ENCODE measurements at places on chromosomes 12 and 14. TPM values are rescaled to one million over a fixed set of nuclear protein-coding genes. Genes with fewer than 3 reads are reported as not detected.

DNA sequence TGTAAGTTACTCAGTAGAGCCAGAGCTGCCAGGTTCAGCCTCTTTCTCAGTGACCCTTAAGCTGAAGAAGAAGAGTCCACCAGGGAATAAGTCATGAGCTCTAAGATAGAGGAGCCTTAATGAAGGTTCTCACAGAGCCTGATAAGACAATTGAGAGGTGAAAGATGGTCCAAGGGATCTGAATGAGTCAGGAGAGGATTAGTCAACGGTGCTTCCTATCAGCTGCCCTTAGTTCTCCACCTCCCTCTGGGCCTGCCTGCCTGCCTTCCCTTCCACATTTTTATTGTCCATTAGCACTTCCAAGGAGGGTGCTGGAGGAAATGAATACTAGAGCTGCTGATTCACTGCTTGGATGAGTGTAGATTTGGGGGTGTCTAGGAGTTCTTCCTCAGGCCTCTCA lies 161.7 kb upstream of the RMST start:
- H3K36me3 ChIP-seq: no peaks in the 10 kb centered on the region
- H3K4me1 ChIP-seq: no peaks in the 10 kb centered on the region
- H3K27me3 ChIP-seq: no peaks in the 10 kb centered on the region
- H3K4me3 ChIP-seq: no peak overlapping the region
- no peak overlapping the region for H3K27ac ChIP-seq

The SRSF5 gene
- 291 TPM for total RNA-seq

The OR4E2 gene
- not detected for total RNA-seq

GRCh38 chr14:97120611-97121031 lies 323.4 kb downstream of the VRK1 start:
- H3K27me3 ChIP-seq: no peaks in the 10 kb centered on the region
- H3K4me3 ChIP-seq: no peak overlapping the region
- DNase-seq: peak; percentile 17
- peaks cover 39% of the 10 kb centered on the region for H3K4me1 ChIP-seq

DNA sequence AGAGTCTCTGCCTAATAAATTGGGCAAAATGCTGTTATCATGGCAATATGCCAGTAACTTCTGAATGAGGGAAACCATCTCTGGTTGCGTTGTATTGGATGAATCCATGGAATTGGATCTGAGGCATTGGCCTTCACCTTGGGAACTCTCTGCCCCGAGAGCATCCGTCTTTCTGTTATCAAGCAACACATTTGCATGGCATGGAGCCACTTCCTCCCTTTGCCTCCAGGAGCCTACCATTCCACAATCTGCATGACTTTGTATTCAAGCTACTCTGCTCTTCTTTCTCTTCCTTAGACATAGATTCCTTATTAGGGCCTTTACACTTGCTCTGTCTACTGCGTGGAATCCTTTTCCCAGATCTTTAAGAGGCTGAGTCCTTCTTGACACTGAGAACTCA lies 57.2 kb downstream of the RIC8B start:
- no peak overlapping the region for H3K27ac ChIP-seq
- DNase-seq: no peak
- no peaks in the 10 kb centered on the region for H3K27me3 ChIP-seq
- no peak overlapping the region for H3K4me3 ChIP-seq
- no peaks in the 10 kb centered on the region for H3K4me1 ChIP-seq

DNA sequence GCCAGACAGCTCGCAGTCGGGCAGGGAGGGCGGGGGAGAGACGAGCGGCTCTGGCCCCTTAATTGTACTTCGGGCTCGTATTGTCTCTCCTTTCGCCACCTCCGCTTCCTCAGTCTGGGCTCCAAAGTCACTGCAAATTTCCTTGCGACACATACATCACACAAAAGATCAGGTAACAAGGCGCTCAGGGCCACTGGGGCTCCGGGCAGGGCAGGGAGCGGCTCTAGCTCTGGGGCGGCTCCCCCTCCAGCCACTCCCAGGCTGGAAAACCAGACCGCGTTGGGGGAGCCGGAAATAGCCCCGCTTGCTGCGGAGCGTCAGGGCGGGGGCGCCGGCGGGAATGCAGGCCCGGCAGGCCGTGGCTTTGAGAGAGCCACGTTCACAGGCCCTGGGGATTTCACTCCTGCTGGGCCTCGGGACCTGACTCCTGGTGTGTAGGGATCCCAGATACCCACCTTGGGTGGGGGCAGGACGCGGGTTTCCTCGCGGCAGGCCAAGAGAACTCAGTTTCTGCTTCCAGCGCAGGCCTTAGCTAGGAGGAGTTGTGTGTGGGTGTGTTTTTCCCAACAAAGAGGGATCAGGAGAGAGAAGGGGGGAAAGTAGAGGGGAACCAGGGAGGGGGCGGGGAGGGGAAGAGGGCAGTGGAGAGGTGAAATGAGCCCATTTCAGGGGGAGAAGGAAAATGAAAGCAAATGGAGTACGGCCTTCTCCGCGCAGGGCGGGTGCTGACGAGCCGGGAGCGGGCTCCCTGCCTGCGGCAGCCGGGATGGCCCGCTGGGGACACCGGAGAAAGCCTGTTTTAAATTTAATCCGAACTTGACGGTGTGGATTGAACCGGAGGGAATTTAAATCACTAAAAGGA lies 4.4 kb upstream of the HOXC9 start:
- H3K27me3 ChIP-seq: peaks cover 98% of the 10 kb centered on the region
- peak overlapping the region; percentile 64 for H3K27ac ChIP-seq
- H3K4me3 ChIP-seq: peak overlapping the region; percentile 67
- no peaks in the 10 kb centered on the region for H3K36me3 ChIP-seq

- no peak overlapping the region for H3K4me3 ChIP-seq
- no peaks in the 10 kb centered on the region for H3K36me3 ChIP-seq
- no peak for DNase-seq
- H3K27ac ChIP-seq: no peak overlapping the region
Observed at GRCh38 chr12:17108877-17109541, 503.0 kb upstream of the LMO3 start.

GRCh38 chr12:10207136-10207535 lies 5.5 kb upstream of the GABARAPL1 start:
- H3K4me1 ChIP-seq: no peaks in the 10 kb centered on the region
- H3K36me3 ChIP-seq: no peaks in the 10 kb centered on the region
- H3K4me3 ChIP-seq: no peak overlapping the region
- no peak for DNase-seq
- H3K27me3 ChIP-seq: no peaks in the 10 kb centered on the region
- no peak overlapping the region for H3K27ac ChIP-seq

The RNASE7 gene
- not detected for total RNA-seq

DNA sequence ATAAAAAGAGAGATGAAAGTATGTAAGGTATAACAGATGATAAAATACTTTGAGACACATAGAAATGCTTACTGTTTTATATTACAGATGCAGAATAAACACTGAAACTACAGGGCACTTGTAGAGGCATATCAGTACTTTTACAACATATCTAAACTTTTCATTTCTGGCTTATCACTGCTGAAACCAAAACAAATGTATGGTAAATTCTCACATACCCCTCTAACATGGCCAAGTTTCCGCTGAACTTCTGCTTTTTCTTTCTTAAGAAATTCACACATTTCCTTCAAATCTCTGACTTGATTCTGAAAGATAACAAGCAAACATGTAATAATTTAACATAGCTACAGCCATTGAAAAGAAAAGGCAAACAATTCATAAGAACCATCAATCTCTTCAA lies 33.3 kb upstream of the C12orf50 start:
- H3K27ac ChIP-seq: no peak overlapping the region
- H3K4me3 ChIP-seq: no peak overlapping the region
- no peak for DNase-seq
- no peaks in the 10 kb centered on the region for H3K27me3 ChIP-seq
- H3K36me3 ChIP-seq: peaks cover 2% of the 10 kb centered on the region
- no peaks in the 10 kb centered on the region for H3K4me1 ChIP-seq

The SERPINA1 gene
- total RNA-seq: 0.40 TPM

DNA sequence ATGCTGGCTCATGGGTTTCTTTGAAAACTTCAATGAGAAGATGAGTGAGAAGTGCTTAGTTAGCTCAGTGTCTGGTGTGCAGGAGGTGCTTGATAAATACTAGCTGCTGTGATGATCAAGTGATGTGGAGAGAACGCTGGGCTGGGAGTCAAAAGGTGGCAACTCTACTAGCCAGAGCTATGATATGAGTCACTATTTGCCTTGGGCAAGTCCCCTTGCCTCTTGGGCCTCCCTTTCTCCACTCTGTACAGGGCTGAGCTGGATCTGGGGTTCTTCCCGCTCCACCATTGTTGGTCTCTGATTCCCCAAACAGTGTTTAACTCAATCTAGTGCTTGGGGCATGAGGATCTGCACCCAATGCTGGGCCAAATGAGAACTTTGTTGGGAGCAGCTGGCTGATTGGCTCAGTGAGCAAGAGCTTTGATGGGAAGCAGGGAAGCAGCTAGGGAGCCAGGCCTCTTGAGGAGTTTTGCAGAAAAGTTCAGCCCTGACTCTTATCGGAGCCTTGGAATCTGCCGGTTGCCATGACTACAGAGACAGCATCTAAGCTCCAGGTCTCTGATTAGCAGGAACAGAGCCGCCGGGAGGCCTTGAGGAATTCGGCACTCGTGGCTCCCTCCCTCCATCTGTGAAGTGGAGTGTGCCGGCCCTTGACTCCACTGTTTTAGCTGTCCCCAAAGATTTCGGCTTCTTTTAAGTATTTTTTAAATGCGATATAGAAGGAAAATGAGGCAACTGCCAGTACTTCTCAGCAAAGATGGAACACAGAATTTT lies 82.1 kb upstream of the HSPB8 start:
- H3K27me3 ChIP-seq: no peaks in the 10 kb centered on the region
- H3K36me3 ChIP-seq: no peaks in the 10 kb centered on the region
- H3K27ac ChIP-seq: no peak overlapping the region
- H3K4me3 ChIP-seq: no peak overlapping the region
- no peak for DNase-seq
- H3K4me1 ChIP-seq: no peaks in the 10 kb centered on the region

The PAWR gene
- total RNA-seq: 2.3 TPM

The TAS2R14 gene
- 0.55 TPM for total RNA-seq

The LIN7A gene
- not detected for total RNA-seq

The KCNH3 gene
- total RNA-seq: 3.1 TPM

DNA sequence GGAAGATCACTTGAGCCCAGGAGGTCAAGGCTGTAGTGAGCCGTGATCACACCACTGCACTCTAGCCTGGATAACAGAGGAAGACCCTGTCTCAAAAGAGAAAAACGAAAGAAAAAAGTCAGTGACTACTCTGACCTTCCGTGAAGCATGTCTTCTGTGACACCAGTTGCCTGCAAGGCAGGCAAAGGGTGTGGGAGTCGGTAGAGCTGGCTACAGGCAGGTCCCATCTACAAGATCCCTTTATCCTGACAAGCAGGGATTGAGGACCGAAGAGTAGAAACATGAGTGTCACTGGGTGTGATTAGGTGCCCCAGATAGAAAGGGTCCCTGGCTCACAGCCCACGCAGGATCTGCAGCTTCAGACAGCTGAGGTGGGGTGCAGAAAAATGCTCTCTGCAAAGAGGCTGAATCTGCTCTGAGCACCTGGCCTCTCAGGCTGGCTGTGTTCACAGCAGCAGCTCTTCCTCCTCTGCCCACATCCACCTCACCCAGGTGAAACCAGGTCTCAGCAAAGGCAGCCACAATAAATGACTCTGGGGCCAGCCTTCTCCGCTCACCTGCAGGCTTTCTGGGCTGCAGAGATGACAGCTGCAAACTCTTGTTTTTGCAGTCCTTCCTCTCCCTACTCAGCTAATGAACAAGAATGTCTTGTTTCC lies 28.6 kb upstream of the HSP90B1 start:
- no peak overlapping the region for H3K27ac ChIP-seq
- no peaks in the 10 kb centered on the region for H3K27me3 ChIP-seq
- peak overlapping the region; percentile 49 for H3K4me3 ChIP-seq
- no peaks in the 10 kb centered on the region for H3K36me3 ChIP-seq

DNA sequence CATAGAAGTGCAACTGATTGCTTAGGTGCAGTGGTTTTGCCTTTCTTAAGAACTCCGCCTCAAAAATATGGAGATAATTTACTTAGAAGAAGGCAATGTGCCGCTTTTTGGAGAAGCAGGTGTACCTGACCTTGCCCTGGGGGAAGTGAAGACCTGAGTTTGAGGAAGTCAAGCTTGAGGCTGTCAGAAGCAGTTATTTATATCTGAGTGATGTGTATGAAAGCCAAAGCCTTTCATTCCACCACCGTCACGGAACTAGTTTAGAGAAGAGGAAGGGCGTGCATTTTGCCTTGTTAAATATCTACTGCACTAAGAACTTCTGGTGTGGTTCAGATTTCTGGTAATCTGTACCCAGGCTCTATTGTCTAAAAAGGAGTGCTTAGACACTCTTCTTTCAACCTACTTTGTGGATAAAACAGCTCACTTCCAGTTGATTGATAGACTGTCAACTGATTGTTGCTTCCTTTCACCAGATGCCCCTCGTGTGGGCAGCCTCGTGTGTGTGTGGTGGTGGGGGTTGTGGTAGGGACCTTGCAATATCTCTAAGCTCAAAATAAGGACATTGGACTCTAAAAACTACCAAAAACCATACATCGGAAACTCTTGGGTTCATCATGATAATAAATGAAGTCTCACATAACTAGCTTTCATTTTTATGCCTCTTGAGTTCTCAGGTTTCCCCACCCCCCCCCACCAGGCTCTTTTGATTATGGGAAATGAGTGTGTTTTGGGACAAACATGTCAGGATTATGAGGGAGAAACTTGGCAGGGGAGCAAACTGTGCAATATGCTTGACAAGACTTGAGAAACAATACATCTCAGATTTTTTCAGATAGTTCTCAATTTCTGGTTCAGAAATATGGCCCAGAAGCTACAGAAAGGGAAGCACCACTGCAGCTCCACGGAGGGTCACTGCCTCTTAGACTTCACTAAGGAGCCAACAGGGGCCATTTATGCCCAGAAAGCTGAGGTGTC lies 78.6 kb downstream of the ARF6 start:
- H3K27ac ChIP-seq: peak overlapping the region; percentile 54
- no peaks in the 10 kb centered on the region for H3K36me3 ChIP-seq
- DNase-seq: peak; percentile 84
- H3K4me3 ChIP-seq: peak overlapping the region; percentile 41

GRCh38 chr12:121792607-121793439 lies 665 bp downstream of the RHOF start:
- peaks cover 10% of the 10 kb centered on the region for H3K36me3 ChIP-seq
- no peak for DNase-seq
- H3K27ac ChIP-seq: peak overlapping the region; percentile 79
- peak overlapping the region; percentile 99 for H3K4me3 ChIP-seq

DNA sequence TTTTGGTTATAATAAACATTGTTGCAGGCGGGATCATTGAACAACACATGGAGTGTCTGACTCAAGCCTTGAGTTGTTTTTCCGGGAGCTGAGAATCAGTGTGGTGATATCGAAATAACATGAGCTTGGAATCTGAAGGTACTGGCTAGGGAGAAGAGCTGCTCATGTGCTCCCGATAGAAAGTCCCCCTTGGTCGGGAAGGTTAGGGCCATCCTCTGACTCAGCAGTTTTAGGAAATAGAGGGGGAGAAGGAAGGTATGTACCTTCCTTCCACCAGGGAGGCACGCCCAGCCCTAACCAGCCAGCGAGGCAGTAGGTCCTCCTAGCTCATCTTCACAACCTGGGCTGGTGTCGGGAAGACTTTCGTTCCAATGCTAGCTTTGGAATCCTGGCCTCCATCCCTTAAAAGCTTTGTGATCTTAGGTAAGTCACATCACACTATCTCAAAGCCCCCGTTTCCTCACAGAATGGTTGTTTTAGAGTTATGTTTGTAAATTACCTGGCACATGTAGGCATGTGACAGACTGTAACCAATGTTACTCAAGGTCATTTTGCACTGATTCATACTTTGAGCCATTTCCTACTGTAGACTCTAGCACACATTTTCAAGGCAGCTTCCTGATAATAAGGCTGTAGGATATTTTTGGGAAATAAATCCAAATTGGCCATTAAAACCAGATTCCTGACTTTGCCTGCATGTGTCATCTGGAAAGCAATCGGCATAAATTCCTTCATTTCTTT lies 1.9 kb upstream of the RAB35 start:
- H3K4me1 ChIP-seq: peaks cover 69% of the 10 kb centered on the region
- H3K27ac ChIP-seq: peak overlapping the region; percentile 90
- no peak for DNase-seq
- H3K4me3 ChIP-seq: peak overlapping the region; percentile 68

Data from CD8-positive, alpha-beta memory T cell (primary cell).